ENCODE measurements at places on chromosomes 5 and 9. TPM values are rescaled to one million over a fixed set of nuclear protein-coding genes. Genes with fewer than 3 reads are reported as not detected.

DNA sequence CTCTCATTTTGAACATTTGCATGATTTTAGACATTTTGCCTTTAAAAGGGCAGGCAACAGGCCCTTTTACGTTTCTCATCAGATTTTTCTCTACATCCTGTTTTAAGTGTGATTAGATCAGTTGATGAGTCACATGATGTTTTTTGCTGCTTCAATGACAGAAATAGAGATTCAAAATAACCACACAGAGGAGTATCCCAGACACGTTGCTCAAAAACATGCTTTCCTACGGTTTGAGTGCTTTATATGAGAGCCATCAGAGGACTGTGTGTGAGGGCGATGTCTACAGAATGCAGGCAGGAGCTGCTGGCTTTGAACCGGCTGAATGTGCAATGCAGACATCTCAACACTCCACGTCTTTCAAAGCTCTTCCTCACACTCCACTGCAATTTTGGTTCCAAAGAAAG lies 42.1 kb downstream of the OTULIN start:
- DNase-seq = no peak

GRCh38 chr5:95393279-95393678 lies 2.1 kb downstream of the FAM81B start:
- DNase-seq = no peak

GRCh38 chr9:135830496-135830895 lies 76.8 kb downstream of the CAMSAP1 start:
- DNase-seq = no peak

DNA sequence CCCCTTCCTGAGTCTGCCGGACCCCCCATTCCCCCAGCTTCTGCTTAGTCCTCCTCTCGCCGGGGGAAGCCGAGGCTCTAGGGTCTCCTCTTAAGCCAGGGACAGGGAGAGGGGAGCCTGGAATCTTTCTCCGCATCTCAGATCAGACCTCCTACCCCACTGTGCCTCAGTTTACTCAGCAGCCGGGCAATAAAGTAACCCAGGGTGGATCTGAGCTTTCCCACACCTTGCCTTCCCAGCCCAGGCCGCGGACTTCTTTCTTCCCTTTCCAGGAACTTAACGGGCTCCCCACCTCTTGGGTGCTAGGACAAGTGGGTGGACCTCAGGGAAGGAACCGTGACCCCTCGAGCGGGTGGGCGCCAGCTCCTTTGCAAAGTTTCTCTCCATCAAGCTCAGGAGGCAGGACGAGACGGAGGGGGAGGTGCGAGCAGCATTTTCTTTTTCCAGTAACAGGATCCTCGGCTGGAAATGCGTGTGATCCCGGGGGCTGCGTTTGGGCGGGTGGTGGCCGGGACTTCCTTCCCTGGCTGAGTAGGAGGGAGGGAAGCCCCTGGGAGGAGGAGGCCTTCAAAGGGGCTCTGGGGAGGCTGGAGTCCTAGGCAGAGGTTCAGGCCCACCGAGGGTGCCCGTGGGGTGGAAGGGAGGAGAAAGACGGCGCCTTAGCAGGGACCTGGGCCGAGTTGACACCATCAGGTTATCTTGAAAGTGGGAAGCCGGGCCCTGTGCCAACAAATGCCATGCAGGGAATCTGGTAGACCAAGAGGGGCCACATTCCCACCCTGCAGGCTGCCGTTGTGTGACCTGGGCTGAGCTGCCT lies 795 bp downstream of the DAB2IP start:
- DNase-seq = no peak

DNA sequence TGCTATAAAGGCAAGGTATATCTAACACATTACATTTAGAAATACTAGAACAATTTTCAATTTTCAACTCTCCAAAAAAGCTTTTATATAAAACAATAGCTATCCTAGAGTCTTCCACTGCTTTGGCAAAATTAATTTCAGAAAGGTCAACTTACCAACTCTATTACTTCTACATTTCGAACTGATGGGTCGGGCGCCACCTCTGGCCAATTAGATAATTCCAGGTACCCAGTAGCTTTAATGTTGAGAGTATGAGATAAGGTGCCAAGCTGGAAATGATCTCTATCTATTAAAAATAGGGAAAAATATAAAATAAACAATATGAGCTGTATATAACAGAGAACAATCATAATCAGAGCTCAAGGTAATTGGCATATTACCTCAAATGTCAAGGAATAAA lies 166.6 kb downstream of the AP3B1 start:
- DNase-seq = no peak

ATP10B gene
- 0.42 TPM for total RNA-seq

DNA sequence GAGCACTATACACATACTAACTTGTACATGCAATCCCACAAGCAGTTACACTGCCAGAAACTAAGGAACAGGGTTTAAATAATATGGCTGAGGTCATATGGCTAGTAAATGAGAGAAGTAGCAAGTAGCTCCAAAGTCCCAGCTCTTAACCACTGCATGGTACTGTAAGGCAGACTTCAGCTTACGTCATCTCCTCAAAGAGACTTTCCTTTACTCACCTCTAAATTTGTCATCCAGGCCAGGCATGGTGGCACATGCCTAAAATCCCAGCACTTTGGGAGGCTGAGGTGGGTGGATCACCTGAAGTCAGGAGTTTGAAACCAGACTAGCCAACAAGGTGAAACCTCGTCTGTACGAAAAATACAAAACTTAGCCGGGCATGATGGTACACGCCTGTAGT lies 20.4 kb upstream of the SELENOP start:
- DNase-seq = no peak

- no peak for DNase-seq
These were observed 56.9 kb downstream of the PAM start for GRCh38 chr5:102811972-102812371.

POU5F2 gene
- 1.9 TPM for total RNA-seq

- no peak for DNase-seq
These were observed 62.8 kb downstream of the C9orf50 start for GRCh38 chr9:129558063-129558550.

DNA sequence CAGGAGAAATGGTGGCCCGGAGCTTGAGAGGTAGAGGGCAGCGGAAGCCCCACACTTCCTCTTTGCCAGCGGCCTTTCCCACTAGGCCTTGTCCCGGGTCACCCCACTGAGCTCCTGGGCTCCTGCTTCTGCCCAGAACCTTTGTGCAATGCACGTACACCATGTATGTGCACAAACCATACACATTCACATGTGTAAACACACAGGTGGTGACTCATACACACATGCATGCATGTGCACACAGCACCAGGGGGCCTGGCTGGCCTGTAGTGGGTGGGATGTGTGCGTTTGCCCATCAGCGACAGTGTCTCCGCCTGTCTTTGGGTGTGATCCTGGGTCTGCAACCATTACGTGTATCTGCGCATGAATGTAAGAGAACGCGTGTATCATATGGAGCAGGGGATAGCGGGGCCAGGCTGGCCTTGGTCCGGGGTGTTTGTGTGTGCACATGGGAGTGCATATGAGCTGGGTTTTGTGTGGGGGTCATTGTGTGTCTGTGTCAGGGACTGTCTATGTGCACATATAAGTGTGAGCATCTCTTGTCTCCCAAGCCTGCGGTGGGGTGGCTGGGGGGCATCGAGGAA lies 43.7 kb downstream of the PSD2 start:
- no peak for DNase-seq

REEP2 gene
- 2.6 TPM for total RNA-seq

GRCh38 chr5:106331415-106331814 lies 1339.3 kb downstream of the EFNA5 start:
- DNase-seq = no peak

GPR21 gene
- total RNA-seq = 2.0 TPM

DNA sequence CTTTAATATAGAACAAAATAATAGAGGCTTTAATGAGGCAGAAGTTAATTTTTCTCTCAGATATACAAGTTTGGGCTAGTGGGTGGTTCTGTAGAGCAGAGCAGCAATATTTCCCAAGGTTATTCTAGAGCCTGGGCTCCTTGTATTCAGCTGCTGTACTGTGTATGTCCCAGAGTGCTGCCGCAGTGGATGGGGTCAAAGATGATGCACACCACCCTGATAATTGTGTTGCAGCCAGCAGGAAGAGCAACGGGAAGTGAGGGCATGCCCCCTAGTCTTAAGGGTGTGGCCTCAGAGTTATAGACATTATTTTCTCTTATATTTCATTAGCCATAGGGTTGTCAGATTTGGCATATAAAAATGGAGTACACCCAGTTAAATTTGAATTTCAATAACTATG lies 23.9 kb upstream of the KIF4B start:
- DNase-seq = no peak

GRCh38 chr5:120628156-120628555 lies 164.1 kb downstream of the PRR16 start:
- no peak for DNase-seq

DNA sequence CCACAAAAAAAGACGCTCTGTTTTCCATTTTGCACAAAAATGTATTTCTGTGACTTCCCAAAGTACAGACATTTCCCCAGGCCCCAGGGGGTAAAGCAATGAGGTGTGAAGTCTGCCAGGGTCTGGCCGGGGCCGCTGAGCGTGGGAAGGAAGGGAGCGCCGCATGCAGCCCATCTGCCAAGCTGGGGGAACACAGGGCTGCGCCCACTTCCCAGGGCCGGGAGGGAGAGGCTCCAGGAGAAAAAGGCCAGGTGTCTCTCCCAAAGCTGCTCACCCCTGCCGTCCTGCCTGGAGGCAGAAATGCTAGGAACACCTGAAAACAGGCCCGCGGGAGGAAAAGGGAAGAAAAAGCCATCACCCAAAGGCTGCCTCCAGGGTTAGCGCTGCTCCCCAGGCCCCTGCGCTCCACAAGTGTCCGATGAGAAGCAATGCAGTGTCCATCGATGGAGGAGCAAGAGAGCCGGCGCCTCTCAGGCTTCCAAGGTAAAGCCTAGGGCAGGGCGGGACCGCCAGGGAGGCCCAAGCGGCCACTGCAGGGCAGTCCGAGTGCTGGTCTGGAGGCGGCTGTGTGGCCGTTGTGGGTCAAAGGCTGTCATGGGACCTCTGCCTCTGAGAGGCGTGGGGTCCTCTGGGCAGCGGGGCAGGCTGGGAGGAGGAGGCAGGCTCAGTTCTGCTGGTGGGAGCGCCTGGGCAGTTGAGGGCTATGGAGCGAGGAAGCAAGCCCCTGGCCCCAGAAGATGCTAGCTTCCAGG lies 6.0 kb upstream of the ZDHHC12 start:
- no peak for DNase-seq

DNA sequence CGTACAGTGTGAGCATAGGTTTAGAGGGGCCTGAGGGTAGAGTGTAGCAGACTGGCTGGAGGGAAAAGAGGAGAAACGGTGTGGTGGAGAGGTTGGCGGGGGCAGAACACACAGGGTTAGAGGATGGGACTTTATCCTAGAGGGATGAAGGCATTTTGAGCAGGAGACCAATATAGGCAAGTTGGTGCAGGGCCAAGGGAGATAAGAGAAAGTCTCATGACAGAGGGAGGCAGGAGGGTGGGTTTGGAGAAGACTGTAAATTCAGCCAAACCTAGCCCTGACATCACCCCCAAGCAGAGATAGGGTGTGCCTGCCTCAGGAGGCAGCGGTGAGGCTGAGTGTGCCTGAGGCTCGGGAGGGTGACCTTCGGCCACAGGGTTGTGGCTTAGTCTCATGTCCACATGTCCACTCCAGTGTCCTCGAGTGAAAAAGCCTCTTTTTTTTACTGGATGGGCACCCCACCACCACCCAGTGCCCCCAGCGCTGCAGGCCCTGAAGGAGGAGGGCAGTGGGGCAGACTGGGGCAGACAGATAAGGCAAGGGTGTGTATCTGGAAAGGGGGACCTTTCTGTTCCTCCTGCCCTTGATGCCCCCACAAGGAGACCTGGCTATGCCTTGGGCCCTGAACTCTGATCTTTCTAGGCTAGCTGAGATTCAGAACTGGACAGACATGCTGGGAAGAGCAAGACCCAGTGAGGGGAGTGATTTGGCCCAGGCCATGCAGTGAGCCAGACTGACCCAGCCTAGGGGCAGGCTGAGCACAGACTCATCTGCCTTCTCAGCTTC lies 108.7 kb downstream of the RGS3 start:
- peak; percentile 73 for DNase-seq

MELK gene
- total RNA-seq = 0.77 TPM
